ENCODE measurements at places on chromosomes 5 and 9.

DNA sequence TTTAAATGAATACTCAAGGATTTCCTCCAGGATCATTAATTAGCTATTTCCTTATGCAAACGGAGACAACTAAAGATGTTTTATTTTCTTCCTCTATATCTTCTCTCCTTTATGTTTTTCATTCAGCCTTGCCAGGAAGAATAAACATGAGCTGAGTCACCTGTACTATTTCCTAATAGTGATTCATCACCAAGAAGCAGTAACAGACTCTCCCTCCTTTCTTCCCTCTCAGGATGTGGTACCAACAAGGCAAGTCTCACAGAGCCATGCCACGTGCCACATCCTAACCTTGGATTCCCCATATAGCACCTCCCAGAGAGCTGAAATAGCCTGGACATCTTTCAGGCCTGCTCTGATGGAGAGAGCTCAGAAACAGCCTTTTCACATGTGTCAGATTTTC is 758.6 kb upstream of the DMAC1 start:
- DNase-seq, result no peak

- DNase-seq, result no peak
Observed at GRCh38 chr9:112544477-112544876, 57.9 kb downstream of the KIAA1958 start.

GRCh38 chr9:129964901-129965734 is 77.9 kb downstream of the FNBP1 start:
- peak; percentile 64 for DNase-seq

DNA sequence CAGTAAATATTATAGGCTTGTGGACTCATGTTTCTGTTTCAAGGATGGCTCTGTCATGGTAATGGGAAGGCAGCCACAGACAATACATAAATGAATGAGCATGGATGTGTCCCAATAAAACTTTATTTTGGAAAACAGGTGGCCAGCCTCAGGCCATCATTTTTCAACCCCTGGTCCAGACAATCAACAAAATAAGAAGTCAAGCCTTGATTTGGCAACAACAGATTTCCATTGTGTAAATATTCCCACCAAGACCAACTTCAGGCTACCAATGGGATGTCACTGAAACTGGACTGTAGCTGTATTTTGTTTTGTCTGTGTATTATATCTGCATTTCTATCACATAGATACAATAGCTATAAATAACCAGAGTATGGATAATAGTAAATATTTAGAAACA is 20.7 kb upstream of the RLN1 start:
- no peak for DNase-seq

DNA sequence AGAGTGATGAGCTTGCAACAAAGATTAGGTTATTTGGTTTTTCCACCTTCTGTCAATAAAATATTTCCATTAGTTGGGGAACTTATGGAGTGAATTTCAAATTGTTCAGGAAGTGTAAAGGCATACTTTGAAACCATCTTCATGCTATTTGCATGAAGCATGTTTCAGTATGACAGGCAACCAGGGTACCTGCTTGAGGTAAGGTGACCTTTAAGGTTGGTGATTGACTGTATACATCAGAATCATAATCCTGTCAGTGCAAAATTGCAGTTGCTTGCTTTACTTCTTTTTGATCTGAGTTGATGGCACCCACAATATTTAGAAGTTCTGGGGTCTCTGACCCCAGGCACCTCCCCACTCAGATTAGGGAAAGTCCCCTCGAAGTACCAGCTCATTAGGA is 26.0 kb upstream of the TMEM171 start:
- DNase-seq, result no peak

DNA sequence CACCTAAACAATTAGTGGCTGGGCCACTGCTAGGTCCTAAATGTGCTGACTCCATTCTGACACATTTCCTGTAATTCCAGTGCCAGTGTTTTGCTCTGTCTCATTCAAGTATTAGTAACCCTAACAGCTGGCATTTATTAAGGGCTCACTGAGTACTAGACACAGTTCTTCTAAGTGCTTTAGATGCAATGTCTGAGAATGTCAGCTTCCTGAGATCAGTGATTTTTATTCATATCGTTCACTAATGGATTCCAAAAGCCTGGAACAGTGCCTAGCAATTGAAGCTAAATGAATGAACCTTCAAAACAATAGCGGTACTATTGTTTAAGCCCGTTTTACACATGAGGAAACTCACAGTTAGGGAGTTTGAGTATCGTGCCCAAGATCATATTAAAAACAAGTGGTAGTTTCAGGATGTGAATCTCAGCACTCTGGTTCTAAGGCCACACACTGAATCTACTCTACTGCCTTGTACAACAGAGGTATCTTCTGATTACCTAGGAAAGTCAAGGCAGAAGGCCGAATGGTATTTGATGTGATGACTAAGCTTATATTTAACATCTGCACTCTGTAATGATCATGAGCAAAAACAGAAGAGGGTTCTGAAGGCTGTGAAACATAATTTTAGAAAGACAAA is 304.0 kb downstream of the PJA2 start:
- peak; percentile 78 for DNase-seq
